ENCODE measurements at places on chromosomes 12 and 14. TPM values are rescaled to one million over a fixed set of nuclear protein-coding genes. Genes with fewer than 3 reads are reported as not detected.

CMA1 gene
- not detected for total RNA-seq

DDX47 gene
- 78.7 TPM for total RNA-seq

SLC6A12 gene
- 18.8 TPM for total RNA-seq

DNA sequence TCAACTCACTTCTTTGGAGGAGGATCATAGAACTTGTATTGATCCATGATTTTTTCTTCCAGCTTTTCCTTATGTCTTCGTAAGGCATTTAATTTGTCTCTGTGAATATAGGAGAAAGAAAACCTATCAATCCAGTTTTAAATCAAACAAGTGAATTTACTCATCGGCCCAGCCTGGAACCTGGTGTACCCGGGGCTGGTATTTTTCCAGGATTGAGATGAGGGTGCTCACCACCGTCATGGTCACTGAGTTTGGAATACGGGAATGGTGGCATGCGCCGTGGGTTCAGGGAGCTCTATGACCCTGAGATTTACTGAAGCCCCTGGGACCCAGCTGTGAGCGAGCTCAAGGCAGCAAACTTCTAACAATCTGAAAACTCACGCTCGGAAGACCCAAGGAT, 46.5 kb upstream of the GPR68 start:
- H3K4me3 ChIP-seq: no peak overlapping the region
- H3K4me1 ChIP-seq: no peaks in the 10 kb centered on the region
- no peak for DNase-seq
- H3K27me3 ChIP-seq: no peaks in the 10 kb centered on the region
- H3K36me3 ChIP-seq: peaks cover 8% of the 10 kb centered on the region
- H3K27ac ChIP-seq: no peak overlapping the region

DNA sequence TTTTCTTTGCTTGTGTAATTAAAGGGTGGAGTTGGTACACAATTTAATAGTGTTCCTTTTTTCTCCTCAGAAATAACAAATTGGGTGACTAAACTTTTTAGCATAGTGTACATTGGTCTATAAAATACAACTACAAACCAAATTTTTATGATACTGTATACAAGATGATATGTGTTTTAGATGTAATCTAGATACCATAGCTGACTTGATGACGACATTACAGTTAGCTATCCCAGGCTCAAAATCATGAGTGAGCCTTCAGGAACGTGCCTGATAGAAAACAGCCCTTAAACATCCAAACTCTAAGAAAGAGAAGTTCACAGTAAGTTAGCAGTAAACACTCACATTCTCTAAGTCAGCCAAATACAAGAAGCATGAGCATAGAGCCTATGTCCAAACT, 99.0 kb upstream of the SSTR1 start:
- no peaks in the 10 kb centered on the region for H3K4me1 ChIP-seq
- no peak for DNase-seq
